Omental fat pad (tissue), 4 donors: ENCODE measurements at places on chromosomes 3 and 15.

GRCh38 chr3:71582036-71582611, 1.4 kb downstream of the FOXP1 start:
- DNase-seq: no peak

- no peak for DNase-seq
Observed at GRCh38 chr15:57057134-57057930, 138.9 kb downstream of the TCF12 start.

- DNase-seq: no peak
Observed at GRCh38 chr3:124277144-124277890, 285.4 kb upstream of the ROPN1 start.

DNA sequence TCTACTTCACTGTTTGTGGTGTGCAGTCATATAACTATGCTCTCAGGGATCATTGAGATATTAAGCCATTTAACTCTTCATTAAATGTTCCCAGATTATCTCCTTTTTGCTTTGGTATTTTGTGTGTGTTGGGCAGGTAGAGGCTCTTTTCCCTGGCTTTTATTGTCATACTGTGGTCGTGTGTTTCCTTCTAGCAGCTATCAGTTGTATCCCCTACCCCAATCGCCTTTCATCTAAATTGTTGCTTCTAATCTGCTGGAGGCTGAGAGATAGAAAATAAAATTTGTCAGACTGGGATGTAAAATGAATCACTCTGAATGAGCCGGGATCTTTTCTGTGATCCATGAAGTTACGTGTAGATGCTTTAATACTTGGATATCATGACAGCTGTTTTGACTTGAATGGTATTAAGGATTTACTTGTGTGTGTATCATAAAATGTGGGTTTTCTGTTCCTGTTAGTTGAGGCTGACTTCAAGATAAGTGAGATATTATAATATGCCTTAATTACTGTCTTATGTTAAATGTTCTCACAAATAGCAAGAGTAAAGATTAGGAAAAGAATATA, 9.2 kb downstream of the NFKBIZ start:
- no peak for DNase-seq

DNA sequence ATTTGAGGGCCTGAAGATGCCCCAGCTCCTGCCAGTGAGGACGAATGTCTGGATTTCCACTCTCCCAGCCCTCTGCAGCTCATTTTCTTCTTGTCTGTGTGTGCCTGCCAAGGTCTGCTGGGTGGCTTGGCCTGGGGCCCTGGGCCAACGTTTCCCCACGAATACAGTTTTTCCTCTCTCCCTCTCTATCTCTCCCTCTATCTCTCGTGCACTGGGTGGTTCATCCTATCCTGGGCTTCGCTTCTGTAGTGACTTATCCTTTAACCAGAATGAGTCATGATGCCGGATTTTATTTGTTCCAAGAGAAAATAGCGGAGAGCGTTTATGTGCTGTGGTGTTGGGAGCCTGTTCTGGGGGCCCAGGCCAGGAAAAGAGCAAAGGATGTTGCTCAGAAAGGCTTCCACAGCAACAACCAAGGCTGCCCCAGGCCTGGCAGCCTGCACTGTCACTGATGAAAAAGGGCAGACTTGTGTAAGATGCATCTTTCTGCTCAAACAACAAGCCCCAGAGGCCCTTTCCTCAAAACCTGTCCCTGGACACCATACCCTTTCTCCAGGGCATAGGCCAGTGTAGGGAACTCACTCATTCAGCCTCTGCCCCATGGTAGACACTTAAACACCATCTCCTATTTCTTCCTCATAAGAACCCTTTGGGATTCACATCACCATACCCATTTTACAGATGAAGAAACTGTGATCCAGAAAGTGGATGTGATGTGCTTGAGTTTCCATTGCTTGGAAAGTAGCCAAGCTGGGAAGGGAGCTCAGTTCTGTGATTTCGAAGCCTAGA, 47.3 kb downstream of the ITGA11 start:
- no peak for DNase-seq

DNA sequence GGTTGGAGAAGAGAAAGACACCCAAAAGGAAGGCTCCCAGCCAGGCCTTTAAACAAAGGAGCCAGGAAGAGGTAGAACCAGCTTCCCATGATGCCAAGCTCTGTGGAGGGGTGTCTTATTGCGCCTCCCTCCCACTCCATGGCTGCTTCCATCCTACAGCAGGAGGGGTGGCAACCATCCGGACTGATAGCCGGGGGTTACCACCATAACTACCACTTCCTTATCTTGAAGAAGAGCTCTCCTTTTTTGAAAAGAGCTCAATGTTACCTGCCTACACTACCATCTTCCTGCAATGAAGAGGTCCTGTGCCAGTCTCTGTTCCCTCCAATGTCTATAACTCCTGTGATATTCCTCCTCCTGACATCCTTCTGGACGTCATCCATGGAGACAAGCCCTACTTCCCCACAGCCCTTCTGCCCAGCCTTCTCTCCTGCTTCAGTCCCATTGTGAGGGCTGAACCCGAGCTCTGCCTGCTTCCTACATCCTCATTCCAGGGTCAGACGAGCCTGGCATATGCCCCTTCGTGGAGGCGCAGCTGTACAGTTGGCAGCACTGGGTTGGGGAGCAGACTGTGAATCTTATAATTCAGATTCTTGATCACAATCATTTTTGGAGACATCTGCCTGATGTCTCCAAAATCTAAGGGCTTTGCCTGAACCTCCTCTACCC, 8.5 kb downstream of the CCDC9B start:
- no peak for DNase-seq

- no peak for DNase-seq
Observed at GRCh38 chr3:42961633-42962032, 17.5 kb upstream of the GASK1A start.

GRCh38 chr15:75061272-75061671, 37.9 kb downstream of the PPCDC start:
- no peak for DNase-seq

- DNase-seq: no peak
Observed at GRCh38 chr3:169667166-169668071, 3.9 kb upstream of the MECOM start.
